Fibroblast of mammary gland (primary cell): ENCODE measurements at places on chromosomes 7 and 10.
A peak's percentile ranks its signal among the peaks of the same experiment; 100 is the strongest.

GRCh38 chr7:73520673-73521635 lies 1.1 kb downstream of the BAZ1B start:
- DNase-seq = peak; percentile 27

DNA sequence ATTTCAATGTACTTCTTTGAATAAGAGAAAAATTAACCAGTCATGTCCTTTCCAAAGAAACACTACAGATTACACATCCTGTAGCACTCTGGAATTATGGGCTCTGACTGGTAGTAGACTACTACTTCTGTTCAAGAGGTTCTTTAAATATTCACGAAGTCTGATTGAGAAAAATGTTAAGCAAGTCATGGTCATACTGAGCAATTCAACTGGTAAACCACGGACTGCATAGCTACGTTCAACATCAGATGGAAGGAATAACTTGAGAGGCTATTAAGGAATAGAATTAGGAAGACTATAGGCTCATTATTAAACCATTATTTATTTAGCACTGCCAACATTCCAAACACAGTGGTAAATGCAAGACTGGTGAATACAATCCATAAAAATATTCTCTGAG lies 160.8 kb downstream of the IMMP2L start:
- no peak for DNase-seq

DNA sequence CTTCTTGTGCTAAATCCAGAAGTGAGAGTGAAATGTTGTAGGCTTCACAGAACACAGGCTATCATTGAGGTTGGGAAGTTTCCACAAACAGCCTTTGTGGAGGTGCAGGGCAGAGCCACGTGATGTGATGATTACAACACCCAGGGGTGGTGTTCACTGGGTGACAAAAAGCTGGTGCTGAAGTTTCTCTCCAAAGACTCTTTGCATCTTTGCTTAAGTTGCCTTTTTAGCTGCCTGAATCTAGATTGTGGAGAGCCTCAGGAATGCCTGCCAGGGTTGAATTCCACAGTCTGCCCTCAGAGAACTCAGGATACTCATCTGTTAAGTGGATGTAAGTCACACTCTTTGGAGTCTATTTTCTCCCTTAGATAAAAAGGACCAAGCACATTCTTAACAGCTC lies 56.3 kb downstream of the PLXNA4 start:
- DNase-seq = no peak

DNA sequence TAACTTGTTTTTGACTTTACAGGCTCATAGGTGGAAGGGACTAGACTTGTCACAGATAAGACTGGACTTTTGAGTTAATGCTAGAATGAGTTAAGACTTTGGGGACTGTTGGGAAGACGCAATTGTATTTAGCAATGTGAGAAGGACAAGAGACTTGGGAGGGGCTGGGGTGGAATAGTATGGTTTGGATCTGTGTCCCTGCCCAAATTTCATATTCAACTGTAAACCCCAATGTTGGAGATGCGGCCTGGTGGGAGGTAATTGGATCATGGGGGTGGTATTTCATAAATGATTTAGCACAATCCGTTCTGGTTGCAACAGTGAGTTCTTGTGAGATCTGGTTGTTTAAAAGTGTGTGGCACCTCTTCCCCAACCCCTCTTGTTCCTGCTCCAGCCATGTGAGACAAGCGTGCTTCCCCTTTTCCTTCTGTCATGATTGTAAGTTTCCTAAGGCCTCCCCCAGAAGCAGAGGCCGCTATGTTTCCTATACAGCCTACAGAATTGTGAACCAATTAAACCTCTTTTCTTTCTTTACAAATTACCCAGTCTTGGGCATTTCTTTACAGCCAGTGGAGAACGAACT lies 22.6 kb downstream of the RNF216 start:
- no peak for DNase-seq

DNA sequence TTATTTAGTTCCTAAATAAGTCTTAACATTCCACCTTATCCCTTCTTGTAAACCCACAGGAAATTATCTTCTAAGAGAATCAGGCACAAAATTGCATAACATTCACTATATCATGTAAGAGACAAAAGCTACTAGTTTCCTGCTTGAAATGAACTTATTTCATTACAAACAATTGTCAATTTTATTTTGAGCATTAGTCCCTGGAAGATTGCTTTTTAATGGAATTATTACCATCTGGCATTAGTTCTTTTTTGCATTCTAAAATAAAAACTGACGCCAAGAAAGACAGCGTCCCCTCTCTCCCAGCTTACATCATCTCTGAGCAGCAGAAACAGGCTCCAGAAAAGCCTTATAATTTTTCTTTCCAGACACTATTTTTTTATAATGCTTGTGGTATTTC lies 121.8 kb downstream of the NOC3L start:
- no peak for DNase-seq

- no peak for DNase-seq
These were observed 295.4 kb upstream of the FZD1 start for GRCh38 chr7:90968871-90969270.

DNA sequence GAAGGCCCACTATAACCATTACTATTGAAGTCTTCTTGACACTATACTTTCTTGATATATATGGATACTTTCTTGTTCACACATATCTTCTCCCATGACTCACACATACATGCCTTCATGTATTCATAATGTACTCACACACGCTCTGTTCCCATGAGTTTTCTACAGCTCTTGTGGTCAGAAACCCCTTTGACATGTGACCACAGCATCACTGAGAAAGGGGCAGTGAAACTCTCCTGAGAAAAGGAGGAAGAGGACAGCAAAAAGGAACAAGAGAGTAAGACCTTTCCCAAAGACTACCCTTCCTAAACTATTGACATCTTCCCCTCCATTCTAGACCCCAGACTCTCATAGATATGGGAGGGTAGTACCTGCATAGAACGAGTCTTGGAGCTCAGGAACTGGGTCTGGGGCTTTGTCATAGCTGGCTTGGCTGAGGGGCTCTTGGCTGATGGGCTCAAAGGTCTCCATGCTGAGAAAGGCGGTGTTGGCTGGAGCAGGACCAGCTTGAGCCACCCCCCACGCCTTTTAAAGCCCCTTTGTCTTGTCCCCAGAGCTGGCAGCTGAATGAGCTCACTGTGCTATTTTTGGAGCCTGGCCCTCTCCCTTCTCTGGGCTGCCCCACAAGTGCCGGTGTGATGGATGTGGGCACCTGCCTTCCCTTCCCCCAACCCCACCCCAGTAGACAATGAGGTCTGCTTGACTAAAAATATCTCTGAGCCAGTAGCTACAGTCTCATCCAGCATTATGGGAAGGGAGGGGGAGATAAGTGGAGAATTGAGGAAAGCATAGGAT lies 5.1 kb downstream of the SYNPO2L start:
- peak; percentile 87 for DNase-seq

- DNase-seq = peak; percentile 53
These were observed 31.8 kb upstream of the OCM2 start for GRCh38 chr7:98021588-98022351.

DNA sequence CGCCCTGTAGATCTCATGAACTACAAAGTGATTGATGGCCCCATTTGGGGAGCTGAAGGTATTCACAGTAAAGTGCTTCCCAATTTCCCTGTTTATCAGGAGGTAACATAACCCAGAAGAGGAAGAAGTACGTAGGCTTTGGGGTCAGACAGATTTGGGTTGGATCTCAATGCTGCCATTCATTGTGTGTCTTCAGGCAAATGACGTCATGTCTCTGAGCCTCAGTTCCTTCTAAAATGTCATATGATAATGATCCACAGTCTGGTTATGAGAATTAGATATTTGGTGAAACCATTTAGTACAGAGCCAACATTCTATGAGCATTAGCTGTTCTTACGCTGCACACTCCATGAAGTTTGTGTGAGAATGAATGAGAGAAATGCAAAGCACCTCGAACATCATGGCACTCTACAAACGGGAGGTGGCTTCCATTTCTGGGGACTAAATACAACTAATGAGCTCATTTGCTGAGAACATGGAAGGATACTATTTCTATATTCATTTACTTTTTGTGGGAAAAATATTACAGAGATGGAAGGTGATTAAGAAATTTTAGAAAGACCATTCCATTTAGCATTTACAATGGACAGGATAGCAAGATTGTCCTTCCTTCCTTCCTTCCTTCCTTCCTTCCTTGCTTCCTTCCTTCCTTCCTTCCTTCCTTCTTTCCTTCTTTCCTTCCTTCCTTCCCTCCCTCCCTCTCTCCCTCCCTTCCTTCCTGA lies 13.8 kb upstream of the JCAD start:
- no peak for DNase-seq

DNA sequence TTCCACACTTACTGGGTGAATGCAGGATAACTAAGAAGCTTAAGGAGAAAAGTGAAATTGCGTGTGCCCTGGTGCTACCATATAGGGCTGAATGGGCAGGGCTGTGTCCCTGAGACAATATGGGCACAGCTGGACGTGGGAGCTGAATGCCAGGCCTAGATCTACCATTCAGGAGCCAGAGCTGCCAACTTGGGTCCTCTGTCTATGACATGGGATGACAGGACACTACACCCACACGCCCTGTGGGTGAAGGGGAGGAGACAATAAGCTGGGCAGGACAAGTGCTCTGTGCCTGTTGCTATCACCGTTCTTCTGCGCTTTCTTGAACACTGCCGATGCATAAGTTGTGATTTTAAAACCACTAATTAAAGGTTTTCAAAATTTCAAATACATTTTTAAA lies 293.9 kb downstream of the TNS3 start:
- DNase-seq = no peak

DNA sequence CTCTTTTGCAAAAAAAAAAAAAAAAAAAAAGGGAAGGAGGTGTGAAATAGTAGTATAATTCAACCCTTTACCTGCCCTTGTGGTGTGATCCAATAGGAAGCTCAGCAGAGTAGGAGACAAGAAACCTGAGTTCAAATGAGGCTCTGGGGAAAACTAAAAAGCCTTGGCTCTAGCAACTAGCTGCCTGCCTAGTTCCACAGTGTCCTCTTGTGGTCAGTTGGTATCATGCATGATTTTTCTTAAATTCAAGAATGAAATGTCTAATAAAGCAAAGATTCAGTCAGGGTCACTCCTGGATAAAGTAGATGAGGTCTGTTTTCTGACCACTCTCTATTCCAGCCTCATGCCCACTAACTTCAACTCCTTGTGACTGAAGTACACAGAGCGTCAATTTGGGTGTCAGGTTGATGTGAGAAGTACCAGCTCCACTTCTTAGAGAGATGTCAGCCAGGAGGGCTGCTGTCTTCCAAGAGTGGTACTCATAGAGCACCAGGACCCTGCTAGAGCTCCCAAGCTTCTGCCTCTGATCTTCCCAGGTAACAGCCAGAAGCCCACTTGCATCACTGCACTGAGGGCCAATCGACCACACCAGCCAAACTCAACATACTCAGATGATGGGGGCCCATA lies 10.5 kb downstream of the LSM5 start:
- DNase-seq = peak; percentile 66

DNA sequence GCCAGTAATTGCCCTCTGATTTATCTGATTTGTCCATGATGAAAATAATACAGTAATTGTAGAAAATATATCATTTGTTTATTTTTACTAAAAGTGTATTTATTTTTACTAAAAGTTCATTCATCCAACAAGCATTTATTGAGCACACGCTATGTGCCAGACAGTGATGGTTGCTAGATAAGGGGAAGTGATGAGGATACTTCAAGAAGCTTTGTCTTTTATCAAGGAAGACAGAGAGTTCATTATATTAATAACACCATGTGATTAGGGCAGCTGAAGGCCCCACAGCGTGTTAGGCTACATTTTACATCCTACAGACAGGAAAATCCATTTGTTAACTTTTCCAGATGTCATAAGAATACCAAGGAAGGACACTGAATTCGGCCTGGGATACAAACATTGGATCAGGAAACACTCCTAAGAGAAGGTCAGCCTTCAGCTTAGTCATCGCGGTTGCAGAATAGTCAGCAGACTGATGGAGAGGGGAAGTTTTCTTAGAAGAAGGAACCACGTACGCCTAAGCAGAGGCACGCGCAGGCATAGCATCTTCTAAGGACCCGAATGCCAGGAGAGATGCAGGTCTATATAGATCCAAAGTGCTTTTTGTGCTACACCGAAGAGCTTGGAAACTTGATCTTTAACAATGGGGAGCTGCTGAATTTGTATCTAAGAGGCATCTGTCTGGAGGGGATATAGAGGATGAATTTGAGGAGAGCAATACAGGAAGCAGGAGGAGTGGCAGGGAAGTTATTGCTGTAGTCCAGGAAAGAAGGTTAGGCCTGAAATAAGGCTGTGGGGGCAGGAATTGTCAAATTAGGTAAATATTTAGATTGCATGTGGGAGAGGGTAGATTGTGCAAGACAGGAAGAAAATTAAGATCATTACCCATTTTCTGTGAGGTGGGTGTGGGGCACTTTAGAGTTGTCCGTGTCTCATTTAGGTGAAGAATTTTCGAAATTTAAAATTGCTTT lies 85.7 kb downstream of the LRGUK start:
- DNase-seq = peak; percentile 49

GRCh38 chr7:116505823-116506222 lies 6.3 kb downstream of the CAV2 start:
- no peak for DNase-seq

DNA sequence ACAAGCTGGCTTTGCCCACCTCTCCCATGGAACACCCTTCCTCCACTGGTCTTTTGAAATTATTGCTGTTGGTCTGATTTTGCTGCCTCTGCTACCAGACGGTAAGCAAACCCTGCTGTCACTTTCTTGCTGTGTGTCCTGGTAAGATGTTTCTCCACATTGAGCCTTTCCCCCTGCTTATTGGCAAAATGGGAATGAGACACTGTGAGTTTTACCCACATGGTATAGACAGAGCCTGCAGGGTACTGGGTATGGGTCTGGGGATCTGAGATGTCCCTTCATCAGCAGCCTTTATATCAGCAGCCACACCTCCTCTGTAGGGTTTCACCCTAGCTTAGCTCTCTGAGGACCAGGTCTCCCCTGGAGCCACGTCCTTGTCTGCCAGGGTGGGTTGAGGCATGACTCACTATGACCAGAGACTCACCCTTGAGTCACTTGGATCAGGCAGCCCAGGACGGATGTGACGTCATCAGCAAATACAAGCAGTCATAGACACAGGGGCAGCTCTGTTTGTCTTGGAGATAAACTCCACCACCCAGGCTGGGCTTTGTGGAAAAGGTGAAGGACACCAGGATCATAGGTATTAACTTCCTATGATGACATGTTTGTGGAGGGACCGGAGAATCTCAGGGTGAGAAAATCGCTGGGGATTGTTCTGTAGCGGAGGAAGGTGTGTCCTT lies 17.9 kb upstream of the BAIAP2L1 start:
- peak; percentile 98 for DNase-seq

GRCh38 chr7:137476937-137477336 lies 133.4 kb upstream of the PTN start:
- peak; percentile 53 for DNase-seq

DNA sequence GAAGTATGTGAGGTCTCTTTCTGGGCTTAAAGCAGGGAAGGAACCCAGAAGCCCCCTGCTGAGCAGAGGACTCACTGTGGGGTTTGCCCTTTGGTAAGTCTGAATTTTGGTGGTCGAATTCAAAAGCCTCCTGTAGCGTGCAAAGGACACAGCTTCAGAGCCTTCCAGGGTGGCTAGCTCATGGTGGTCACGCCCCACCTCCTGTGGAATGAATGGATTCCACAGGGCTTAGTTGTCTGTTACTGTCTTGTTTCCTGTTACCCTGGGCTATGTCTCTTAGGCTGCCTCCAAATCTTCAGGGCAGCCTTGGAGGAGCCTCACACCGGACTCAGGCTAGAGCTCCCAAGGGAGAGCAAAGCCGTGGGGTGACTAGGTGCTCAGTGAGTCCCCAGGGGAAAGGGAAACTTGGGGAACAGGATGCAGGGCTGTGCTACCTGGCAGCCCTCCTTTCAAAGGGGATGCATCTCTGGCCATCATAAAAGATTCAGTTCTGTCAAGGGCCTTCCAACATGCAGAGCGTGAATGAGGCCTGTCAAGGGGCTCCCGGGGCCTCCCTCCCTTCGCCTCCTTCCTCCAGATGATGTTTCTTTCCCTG lies 211.7 kb downstream of the CCSER2 start:
- peak; percentile 70 for DNase-seq
